CD4-positive, alpha-beta T cell treated with Interleukin-12 subunit alpha and Interleukin-12 subunit beta, for 1 hour (primary cell): ENCODE measurements at places on chromosomes 4 and X.

DNA sequence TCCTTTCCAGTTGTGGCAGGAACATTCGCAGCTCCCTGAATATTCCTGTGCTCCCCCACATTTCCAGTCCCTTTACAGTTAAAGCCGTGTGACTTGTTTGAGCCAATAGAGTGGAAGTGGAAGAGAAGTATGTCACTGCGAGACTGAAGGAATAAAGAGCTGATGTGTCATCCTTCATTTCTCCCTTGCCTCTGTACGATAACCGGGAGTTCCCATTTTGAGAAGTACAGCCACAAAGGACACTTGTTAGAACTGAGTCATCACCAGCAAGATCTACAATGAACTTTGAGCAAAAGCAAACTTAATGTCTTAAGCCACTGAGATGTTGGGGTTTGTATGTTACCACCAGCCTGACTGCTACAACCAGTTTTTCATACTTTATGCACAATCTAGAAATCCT is 92.3 kb downstream of the SPRY1 start:
- no peak for DNase-seq

DNA sequence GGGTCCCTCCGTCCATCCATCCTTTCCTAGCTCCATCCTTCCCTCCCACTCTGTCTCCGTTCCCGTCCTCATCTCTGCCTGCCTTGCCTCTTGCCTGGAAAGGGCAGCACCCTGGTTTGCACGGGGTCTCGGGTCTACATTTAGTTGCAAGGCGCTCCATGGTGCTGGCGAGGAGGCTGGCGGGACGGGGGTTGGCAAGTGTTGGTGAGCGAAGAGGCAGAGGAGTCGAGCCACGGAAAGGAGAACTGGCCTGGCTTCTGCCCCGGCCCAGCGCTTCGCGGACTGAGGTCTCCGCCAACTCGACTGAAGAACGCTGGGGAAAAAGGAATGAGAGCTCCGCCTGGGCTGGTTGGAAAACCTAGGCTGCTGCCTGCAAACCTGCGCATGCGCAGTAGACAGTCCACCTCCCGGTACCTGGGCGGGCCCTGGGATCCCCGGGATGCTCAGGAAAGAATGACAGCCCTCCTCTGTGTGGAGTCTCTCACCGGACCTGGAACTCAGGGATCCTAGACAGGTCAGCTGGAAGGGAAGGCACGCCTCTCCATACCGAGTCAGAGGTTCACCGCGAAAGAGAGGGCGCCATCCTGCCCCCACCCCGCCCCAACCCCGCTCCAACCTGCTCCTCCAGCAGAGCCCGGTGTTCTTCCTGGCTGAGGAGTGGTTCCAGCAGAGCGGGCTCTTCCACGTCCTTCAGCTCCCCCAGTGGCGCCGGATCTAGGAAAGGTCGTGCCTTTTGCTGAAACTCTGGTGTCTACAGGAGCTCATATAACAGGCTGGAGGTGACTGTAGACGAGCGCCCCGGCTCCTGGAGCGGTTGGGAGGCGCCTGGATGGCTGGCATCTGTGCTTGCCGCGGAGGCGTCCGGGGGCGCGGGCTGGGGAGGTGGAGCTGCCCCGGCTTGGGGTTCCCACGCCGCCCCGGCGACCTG is 6.0 kb downstream of the FRG2 start:
- DNase-seq = peak; percentile 11

DNA sequence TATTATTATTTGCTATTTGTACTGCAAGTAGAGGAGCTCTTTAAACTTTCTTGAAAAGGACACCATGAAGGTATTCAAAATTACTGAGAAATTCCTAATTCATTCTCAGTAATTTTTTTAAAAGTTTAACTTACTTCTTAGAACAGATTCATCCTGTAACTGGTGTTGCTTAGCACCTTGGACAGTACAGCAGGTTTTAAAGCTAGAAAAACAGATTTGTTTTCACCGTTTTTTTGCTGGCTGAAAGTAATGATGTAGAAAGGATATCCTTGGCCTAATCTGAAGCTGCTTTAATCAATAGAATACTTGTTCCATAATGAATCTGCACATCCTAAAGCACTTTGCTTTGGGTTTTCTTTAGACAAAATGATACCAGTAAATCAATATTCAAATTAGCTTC is 142.5 kb upstream of the TRAM1L1 start:
- no peak for DNase-seq

DNA sequence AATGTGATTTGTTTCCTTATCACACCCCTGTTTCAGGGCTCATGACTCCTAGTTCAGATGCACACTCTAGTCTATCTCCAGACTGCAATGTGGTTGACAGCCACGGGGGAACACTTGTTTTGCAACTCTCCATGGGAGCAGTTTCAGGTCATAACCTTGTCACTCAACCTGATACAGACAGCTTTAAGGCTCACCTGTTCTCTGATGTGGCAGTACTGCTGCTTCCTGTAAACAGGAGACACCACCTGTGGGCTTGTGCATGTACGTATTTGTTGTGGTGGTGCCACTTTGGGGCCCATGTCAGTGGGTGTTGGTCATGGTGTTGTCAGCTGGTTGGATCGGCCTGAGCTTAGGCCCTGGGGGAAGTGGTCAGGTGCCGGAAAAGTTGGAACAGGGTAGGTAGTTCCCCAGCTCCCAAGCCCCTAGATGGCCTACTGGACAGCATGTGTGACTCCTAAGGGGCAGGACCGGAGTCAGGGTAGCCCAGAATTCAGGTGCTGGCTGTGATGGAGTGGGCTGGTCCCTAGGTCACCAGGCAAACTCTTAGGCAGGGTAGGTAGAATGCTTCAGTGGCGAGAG is 46.2 kb downstream of the FAM9B start:
- peak; percentile 56 for DNase-seq

DNA sequence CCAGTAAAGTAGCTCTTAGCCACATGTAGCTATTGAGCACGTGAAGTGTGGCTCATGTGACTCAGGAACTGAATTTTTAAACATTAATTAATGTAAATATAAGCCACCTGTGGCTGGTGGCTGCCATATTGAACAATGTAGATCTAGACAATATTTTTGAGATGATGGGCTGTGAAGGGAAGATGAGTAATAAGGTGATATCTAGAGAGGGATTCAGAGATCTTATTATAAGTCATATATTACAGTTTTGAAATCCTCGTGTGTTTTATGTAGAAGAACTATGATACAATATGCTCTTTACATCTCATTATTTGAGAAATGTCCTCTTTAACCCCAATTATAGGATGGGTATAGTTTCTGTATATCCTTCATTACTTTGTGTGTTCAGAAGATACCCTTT is 5.6 kb downstream of the GAR1 start:
- no peak for DNase-seq

- DNase-seq = no peak
Measured at GRCh38 chrX:125711103-125711502, 391.4 kb downstream of the TEX13C start.

DNA sequence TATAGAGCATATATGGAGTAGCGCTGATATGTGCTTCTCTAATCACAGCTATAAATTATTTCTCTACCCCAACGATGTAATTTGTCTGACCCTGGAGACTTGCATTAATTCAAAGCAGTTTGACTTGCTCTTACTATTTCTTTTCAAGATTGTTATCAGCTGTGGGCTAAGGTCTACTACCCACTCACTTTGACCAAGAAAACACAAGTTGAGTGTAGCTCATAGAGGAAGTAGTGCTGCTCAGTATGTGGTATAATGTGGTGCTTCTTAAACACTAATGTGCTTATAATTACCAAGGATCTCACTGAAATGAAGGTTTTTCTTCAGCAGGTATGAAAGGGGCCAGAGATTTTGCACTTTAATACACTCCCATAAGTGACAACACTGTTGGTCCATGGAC is 70.1 kb downstream of the INPP4B start:
- DNase-seq = no peak

DNA sequence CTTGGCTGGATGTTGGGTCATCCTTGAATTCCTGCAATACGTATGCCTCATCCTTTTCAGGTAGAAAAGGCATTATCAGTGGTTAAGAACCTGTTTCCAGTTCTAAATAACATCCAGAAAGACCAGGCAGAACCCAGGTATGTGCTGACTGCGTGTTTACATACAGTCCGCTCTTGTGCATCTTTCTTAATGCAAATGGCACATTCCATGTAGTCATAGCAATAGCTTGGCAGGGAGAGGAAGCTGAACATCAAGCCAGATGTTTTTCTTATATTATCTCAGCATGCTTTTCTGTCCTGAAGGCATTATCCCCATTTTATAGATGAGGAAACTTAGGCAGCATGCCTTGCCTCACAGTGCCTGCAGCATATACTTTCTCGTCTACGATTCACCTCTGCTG is 2.1 kb downstream of the DCLK2 start:
- no peak for DNase-seq

DNA sequence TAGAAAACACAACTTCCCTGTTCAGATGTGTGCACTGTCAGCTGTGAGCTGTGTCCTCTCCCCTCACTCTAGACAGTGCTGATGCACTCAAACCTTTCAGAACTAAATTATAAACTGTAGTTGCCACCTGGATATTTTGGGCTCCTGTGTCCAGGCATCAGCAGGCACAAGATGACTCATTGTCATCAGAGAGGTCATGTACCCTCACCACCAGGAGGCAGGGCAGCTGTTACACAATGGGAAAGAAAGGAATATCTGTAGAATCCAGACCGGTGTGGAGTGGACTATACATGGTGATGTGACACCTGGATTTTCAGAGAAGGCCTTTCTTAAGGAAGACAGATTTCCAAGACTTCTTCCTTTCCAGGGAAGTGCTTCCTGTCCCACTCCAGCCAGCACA is 854.4 kb upstream of the AGA start:
- DNase-seq = no peak

DNA sequence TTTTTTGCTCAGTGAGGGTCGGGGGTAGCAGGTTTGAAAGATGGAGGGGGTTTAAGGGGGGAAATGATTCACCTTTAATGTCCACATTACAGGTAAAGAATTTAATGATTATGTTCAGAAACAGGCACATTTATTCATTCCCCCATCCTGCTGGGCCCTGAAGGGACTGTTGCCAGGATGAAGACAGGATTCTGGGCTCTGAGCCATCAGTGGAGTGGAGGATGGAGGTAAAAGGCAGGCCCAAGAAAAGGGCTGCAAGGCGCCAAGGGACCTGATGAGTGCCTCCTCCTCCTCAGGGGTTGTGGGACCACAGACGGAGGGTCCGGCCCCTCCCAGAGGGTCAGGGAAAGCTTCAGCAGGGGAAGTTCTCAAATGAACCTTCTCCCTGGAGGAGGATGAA is 40.4 kb upstream of the PROM1 start:
- DNase-seq = no peak

DNA sequence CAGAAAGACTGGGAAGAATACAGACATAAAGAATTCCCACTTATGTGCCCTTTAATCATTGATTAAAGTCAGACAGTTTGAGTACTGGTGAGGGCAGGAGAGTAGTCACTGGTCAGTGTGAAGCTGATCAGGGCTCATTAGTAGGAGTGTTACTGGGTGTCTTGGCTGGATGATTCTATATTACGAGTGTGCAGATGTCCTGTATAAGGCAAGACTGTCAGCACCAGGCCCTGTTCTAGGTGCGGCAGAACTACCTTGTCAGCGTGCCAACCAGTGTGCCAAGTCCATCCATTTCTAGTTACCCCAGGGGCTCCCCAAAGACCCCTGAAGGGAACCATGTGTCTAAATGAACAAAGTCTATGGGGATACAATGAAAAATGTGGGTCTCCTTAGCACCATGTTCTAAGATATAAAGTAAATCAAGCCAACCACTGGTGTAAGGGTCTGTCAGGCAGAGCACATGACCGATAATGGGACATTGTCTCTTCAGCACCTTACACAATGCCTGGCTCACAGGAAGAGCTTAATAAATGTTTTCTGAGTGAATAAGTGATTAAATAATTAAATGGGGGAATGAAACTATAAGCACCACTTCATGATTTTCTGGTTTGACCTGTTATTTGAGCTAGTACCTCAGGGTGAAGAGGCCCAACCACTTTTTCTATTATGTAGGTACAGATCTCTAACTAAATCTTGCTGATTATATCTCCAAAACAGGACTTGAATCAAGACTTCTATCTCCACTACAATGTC is 205.0 kb downstream of the CAMK2D start:
- no peak for DNase-seq

DNA sequence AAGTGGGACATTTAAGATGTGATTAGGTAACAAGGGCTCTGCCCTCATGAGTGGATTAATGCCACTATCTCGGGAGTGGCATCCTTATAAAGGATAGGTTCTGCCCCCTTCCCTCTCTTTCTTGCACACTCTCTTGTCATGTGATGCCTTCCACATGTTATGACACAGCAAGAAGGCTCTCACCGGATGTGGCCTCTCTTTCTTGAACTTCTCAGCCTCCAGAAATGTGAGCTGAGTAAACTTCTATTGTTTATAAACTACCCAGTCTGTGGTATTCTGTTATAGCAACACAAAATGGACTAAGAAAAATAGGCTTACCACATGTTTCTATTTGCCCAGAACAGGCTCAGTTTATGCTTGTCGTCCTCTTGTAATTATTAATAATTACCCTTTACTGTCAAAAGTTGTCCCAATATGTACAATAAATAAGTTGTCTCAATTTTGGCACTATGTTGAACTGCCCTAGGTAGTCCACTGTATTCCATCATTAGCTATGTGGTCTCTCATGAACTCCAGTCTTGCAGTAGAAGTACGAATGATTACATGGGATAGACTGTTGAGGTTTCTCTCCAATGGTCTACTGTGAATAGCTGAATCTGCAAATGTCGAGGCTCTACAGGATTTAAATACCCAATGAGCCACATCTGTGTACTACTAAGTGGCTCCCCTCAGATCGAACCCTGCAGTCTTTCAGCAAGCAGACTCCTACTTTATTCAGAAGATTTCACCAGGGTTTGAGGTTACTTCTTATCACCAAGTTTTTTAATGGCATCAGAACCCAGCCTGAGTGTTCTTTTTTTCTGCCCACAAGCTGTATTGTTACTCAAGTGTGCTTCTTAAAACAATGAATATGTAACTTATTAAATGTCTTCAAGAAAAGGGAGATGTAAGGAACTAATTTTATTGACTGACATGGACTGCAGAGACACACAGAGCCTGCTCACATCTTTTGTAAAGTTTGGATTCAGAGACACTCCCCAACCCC is 102.0 kb upstream of the LEF1 start:
- DNase-seq = no peak

DNA sequence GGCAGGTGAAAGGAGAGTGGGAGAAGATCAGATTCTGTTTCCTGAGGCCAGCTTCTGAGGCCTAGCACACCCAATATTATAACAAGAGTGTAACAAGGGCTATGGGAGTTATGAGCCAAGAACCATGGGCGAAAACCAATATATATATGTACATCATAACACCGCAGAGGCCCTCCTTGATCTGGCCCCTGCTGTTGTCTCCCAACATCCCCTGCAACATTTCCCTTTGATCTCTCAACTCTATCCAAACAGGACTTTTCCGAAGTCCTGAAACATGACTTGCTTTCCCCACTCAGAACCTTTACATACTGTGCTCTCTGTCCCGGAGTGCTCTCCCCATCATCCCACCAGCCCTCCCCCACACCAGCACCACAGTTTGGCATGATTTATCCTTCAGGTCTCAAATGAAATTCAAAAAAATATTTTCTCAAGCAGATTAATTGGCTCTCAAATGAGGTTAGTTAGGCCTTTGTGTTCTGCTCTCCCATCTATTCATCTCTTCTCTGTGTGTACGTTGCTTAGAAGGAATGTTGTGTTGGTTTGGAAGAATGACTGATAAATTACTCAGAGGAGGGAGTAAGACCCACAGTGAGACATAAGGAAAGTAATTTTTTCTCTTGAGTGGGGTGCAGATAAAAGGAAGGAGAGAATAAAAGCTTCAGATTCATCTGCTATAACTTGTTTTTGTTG is 58.1 kb upstream of the SMIM10 start:
- DNase-seq = no peak
